ENCODE measurements at places on chromosomes 7 and 10.

GRCh38 chr7:13841284-13841683 is 148.2 kb downstream of the ETV1 start:
- DNase-seq = no peak

DNA sequence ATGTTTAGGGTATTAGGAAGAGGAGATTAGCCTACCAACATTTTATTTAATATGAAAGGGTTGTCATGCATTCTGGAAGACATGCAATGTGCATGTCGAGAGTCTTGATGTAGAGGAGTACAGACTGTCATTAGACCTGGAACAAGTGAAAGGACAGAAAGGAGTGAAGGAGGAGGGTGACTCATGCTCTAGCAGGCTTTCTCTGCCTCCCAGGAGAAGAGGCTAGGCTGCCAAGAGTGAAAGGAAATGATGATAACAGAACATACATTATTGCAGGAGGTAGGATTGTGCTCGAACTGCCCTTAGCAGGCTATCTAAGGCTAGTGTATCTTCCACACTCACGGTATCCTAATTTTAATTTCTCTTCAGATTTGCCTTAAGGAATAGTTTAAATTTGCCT is 228.8 kb downstream of the EXOC4 start:
- DNase-seq = no peak

GRCh38 chr7:131890176-131890575 is 333.7 kb upstream of the PODXL start:
- DNase-seq = no peak

DNA sequence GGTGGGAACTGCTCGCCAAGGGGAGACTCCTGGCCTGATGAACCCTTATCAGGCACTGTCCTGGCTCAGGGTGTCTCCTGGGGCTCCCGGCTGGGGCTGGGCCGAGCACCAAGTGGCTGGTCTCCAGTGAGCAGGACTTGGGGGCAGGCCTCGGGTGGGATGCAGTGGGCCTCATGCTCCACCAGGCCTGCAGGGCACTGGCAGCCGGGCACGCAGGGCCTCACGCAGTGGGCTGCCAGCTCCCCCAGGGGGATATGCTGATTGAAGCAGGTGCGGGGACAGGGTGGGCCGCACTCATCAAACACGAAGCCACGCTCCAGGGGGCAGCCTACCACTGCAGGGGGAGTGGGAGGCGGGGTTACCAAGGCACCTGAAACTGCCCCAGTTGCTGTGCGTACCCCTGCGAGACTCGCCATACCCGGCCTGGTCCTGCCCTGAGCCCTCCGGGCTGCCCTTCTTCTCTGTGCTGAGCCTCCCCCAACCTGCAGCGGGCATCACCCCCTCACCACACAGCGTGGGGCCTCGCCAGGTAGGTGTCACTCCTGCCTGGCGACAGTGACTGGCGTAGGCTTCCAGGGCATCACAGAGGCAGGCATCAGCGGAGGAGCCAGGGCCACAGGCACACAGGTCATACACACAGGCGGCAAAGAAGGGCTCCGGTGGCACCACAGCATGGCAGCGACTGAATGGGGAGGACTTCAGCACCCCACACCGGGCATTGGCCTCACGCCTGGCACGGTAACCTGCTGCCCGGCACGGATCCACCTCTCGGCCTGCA is 14.5 kb downstream of the ATP6V1F start:
- no peak for DNase-seq

DNA sequence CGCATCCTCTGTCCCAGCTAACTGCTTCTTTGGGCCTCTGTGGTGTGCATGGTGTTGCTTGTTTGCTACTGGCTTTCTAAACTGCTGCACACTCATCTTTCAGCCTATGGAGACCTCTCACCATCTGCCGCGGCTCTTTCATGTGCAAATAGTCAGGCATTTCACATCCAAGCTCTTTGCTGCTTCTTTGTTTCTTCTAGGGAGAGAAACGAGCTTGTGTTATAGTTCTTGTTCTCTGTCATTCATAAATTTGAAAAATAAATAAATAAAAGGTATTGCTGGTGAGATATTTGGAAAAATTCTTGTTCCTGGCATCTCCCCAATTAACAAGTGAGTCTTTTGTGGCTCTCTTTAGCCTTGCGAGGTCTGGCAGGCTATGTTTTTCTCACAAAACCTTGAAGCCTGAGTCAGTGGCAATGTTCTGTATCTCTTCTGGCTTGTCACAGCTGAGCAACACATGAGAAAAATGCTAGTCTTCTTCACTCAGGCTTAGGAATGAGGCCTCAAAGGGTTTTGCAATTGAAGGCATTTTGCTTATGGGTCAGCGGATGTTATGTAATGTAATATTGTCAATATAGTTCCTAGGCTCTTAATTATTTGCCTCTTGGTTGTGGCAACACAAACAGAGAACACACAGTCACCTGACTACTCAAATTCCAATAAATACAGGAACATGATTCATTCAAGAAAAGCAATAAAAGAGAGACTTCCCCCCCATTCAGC is 274.0 kb downstream of the FRMD4A start:
- no peak for DNase-seq

DNA sequence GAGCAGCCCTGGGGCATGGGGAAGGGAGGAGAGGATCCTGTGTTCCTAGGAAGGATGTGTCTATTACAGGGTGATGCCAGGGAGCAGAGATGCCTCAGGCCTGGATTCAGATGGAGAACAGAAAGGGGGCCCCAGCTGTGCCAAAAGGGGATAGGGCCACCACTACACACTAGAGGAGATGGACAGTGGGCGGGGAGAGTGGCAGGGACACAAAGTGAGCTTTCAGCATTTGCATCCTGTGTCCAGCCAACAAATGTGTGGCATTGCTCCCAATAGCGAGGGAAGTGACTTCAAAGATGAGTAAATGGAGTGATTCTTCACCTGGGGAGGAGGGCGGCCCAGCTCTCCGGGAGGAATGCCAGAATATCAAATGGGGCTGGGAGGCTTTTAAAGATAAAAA is 64.9 kb upstream of the WAPL start:
- no peak for DNase-seq

- no peak for DNase-seq
These were observed 2.1 kb upstream of the ZKSCAN1 start for GRCh38 chr7:100013328-100013676.

DNA sequence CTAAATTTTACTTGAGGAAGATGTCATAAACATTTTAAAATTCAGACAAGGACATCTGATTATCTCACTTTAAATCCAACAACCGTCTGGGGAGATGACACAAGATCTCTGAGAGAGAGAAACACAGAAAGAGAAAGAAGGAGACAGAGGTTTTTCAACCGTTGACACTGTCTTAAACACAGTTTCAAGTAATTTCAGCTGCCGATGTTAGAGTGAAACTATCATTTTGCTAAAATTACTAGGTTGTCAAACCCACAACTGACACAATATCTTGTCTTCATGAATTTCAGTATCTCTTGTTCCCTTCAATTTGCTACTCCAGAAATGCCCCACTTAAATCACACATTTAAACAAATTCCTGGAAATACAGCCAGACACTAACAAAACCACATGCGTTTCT is 174.8 kb downstream of the RAPGEF5 start:
- DNase-seq = no peak

DNA sequence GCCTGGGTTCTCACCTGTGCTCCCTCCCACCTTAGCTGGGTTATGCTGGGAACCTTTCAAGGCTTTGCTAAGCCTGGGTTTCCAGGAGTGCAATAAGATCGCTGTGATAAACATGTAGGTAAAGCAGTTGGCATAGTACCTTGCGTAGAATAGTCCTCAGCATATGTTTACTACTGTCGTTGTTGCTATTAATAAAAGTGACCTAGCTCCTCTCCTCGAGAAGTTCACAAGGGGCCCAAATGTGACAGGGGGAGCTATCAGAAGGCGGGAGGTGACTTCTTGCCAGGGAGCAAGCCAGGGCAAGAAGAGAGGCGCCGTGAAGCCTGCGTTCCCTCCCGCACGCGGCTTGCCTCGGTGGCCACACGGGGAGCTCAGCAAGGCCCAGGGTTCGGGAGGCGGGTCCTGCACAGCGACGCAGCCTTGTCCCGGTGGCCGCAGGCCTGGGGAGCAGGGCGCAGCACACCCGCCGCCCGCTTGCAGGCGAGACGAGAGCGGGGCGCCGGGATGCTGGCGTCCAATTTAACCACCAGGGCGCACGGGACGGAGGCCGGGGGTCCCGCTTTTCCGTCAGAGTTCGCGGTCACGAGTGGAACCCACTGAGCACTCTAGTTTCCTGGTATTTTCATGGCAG is 106.2 kb downstream of the SNX10 start:
- no peak for DNase-seq

GRCh38 chr10:111367531-111367930 is 290.7 kb downstream of the ADRA2A start:
- no peak for DNase-seq

DNA sequence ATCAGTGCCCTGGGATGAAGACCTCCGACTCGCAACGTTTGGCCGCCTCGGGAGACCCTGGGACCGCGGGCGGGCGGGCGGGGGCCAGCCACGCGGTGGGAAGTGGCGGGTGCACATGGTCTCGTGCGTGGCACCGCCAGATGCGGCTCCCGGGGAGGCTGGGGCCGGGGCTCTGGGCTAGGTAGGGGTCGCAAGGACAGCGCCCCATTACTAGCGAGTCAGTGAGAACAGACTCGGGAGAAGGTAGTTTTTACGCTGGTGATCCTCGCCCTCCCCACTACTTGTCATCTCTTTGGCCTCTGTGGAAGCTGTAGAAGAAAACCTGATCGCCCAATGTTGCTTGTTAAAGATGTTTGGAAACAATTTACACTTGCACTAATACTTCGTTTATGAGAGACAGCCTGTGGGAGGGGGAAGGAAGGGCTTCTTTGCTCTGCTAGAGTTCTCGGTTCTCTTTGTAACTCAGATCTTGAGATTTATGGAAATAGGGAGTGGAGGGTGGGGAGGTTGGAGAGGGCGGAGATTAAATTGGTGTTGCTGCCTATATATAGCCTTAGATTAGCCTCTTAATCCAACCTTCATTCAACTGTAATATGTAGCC is 591 bp downstream of the BZW2 start:
- no peak for DNase-seq

DNA sequence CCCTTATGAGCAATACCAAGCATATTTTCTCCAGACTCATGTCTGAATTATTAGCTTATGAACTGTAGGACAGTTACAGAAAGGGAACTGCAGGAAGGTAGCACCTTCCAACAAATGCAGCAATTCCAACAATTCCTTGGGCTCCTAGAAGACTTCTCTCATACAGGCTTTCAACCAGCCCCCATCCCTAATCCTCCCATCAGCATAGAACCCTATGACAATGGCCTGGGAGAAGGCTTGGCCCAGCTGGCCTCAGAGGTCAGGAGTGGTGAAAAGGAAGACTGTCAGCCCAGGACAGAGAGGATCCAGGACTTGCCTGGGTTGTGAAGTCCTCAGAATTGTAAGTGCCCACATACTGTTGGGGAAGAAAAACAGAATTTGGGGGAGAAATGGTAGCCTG is 5.9 kb downstream of the VPS41 start:
- DNase-seq = no peak

GRCh38 chr10:73823391-73823790 is 12.0 kb upstream of the NDST2 start:
- DNase-seq = no peak

- DNase-seq = no peak
These were observed 36.5 kb downstream of the CAMK2B start for GRCh38 chr7:44288811-44289340.

- DNase-seq = no peak
These were observed 135.6 kb downstream of the TMEM178B start for GRCh38 chr7:141209454-141209853.

DNA sequence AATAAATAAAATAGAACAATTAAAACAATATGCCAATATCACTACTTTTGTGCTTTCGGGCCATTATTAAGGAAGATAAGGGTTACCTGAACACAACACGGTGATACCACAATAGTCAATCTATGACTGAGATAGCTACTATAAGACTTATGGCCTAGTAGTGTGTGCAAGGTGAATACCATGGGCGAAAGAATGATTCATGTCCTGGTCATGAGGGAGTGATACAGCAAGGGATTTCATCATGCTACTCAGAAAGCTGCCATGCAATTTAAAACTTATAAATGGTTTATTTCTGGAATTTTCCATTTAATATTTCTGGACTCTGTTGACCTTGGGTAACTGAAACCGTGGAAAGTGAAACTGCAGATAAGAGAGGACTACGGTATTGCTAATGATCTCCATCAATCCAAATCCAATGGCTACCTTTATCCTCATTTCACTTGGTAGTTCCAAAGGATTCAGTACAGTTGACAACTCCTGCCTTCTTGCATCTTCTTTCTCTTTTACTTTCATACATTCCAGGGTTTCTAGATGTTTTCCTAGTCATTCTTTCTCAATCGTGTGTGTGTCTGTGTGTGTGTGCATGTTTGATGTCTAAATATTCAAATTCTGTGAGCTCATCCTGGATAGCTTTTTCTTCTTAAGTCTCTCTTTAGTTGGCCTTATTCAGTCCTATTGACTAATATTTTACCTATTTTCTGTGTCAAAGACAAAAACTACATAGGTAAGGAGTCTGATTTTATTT is 100.5 kb upstream of the MAGI2 start:
- no peak for DNase-seq

DNA sequence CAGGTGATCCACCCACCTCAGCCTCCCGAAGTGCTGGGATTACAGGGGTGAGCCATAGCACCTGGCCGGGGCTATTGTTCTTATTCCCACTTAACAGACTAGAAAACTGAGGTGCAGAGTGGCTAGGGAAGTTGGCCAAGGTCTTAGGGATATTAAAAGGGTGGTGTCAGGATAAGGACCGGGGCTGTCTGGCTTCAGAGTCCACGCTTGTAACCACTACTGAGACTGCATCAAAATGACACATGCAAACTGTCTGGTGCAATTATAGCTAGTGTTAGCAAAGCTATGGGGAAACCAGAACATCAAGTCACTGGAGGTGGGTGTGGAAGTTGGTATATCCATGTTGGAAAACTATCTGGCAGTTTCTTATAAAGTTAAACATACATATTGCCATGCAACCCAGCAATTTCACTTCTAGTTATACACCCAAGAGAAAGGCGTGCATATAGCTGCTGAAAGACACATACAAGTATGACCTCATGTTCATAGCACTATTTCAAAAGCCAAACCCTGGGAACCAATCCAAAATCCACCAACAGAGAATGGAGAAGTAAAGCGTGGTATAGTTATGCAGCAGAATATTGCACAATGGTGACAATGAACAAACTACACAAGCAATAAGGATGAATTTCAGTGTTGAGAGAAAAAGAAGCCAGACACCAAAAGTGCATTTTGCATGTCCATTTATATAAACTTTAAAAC is 33.9 kb upstream of the EEPD1 start:
- DNase-seq = no peak

DNA sequence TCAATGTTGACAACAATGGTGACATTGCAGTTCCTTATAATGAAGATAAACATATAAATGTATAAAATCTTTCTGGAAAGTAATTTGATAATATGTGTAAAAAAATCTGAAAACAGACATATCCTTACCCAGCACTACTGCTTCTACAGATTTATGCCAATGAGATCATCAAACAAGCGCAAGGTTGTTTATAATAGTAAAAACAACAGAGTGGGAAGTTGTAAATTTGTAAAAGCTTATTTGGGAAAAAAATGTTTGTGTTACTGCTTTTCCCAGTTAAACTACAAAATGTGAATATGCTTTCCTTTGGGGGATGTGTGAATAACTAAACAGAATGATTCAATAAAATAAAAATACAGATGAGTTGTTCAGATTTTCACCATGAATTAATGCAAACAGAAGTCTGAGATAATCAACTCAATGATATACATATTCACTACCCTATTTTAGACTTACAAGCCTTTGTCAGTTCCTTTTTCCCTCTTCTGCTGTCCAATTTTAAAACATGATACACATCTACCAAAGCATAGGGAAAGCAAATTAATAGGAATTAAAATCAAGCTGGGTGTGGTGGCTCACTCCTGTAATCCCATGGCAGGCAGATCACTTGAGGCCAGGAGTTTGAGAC is 82.1 kb downstream of the USP6NL start:
- DNase-seq = no peak
